Foreskin fibroblast (primary cell): ENCODE measurements at places on chromosomes 13 and 19.

GRCh38 chr19:7865262-7865911 lies 8.8 kb downstream of the PRR36 start:
- DNase-seq = no peak

DNA sequence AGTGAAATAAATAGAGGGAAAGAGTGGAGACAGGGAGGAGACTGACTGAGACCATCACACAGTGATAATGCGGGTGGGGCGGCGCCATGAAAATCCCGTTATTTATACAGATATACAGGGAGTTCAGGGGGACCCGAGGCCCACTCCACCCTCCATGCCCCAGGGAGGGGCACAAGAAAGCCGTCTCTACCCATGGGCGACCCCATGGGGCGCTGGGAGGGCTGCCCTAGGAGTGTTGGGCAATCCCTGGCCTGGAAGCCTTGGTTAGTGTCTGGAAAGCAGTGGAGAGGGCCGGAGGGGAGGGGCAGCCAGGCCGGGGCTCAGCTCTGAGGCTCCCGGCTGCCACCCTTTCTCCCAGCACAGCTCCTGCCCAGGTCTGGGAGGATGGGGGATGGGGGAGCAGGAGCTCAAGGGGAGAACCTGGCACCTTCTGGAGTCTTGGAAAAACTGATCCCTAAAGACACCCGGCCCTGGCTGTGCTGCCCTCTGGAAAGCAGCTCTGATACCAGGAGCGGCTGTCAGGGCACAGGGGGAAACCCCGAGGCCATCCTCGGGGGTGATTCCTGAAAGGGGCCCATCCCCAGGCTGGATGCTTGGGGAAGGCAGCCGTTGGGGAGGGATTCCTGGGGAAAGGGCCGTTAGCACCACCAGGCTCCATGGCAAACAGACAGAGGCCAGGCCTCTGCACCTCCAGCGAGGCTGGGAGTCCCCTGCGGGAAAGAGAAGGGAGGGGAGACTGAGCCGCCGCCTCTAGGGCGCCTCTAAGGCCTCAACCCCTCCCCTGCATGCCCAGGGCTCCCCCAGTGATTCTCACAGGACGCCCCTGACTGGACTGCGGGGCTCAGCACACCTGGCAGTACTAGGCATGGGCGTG lies 3.0 kb upstream of the PRKD2 start:
- no peak for DNase-seq

DNA sequence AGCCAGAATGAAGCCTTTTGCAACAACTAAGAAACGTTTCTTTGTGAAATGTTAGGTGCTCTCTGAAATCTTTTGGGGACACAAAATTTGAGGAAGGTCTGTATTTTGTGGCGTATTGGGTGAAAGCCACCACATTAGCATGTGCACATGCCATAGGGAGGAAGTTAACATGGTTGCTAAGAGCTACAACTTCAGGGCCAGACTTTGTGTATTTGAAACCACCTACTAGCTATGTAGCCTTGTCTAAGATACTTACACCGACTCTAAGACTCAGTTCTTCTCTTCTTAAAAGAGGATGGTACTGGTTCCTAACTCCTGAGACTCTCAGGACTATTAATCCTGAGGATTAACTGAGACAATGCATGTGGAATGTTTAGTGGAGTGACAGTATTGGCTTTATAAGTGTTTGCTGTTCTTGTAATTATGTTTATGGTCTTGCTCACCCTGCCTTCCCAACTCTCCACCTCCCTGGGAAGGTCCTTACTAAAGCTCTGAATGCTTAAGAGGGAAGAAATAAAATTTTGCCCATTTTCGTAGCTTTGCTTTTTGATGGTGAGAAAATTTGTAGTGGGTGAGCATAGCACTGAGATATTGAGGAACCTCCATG lies 15.5 kb downstream of the SERP2 start:
- no peak for DNase-seq

GRCh38 chr13:45695198-45695730 lies 6.9 kb upstream of the CBY2 start:
- no peak for DNase-seq

DNA sequence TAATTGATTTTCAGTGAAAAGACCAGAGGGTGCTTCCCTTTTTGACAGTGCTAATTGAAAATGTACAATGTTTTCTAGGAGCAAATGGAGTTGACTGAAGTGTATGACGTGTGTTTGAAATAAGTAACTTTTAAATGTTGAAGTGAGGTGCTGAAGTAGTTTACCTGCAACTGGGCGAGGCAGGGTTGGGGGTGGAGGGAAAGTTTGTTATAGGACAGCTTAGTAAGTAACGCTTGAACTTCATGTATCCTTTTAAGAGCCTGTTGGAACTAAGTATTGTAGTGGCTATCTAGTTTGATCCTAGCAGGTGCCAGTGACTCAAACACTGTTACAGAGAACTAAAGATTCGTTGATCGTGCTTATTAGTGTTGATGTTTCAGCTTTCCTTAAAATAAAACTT lies 5.9 kb downstream of the SLAIN1 start:
- no peak for DNase-seq

- DNase-seq = peak; percentile 53
Measured at GRCh38 chr19:40691421-40692211, 1.2 kb upstream of the NUMBL start.

GRCh38 chr19:5993648-5994358 lies 15.9 kb upstream of the RANBP3 start:
- peak; percentile 69 for DNase-seq

DNA sequence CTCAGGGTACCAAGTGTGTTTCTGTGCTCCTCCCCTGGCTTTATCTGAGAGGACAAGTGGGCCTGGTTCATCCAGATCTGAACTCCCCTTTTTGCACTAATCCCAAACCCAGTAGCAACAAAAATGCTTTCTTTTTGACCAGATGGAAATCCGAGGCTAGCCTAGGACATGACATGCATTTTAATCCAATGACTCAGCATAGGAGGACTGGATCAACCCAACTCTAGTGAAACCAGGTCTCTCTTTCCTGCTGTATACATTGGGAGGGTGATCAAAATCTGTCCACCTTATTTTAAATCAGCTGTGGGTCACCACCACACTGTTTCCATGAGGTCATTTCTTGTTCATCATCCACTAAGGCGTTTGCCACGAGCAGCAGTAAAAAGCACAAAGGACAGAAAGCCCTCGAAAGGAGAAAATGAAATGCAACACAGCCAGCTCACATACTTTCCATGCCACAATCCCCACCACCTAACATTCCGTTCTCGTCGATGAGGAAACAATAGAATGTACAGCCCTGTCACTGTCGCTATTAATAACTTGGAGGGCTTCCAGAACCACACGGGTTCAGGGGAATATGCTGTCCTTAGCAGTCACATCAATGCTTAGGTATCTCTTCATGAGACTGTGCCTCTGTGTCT lies 543.0 kb downstream of the IRS2 start:
- peak; percentile 91 for DNase-seq

DNA sequence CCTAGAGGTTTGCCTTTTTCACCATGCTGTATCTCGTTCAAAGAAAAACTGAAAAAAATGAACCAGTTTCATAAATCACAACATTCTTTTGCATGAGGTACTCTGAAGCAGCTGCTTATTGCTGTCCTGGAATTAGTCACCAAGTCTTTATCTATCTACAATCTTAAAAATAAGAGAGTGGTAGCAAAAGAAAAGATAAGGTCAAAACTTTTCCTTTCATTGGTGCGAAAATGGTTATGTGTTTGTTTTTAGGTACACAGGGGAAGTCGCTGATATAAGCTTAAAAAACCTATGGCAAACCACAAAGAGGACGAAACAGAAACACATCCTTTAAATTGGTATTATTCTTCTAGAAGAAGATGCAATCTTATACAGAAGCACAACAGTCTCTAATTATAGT lies 20.7 kb downstream of the OBI1 start:
- no peak for DNase-seq

- DNase-seq = peak; percentile 80
Measured at GRCh38 chr19:44988896-44989556, 12.2 kb upstream of the RELB start.

DNA sequence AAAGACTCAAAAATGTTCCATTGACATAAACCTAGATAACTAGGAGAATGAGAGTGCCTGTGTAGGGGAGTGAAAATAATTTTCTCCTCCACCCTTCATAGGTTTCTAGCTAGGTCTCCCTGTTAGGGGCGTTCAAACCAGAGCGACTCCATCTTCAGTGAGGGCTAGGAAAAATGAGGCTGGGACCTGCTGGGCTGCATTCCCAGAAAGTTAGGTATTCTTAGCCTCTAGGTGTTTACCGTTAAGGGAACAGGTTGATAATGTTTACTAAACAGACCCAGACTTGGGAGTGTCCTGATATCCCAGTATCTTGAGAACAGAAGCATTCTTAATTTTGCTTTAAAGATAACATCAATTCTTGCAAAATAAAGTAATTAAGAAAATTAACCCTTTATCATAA lies 20.1 kb downstream of the PABPC3 start:
- DNase-seq = no peak

DNA sequence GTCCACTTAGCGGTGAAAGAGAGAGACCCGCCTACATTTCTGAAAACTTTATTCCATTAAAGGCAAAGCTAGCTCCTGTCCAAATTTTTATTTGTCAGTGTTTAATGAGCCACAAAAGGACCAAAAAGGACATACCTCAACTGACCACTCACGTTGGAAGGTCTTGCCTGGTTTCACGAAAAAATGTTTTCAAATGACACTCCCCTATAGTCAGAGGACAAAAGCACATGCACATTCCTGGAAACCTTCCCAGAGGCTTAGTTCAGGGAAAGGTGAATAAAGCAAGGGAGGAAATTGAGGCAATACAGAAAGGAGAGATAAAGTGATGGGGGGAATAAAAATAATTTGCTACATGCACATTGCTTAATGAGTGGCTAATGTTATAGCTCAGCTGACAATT lies 55.6 kb downstream of the DOCK9 start:
- no peak for DNase-seq

DNA sequence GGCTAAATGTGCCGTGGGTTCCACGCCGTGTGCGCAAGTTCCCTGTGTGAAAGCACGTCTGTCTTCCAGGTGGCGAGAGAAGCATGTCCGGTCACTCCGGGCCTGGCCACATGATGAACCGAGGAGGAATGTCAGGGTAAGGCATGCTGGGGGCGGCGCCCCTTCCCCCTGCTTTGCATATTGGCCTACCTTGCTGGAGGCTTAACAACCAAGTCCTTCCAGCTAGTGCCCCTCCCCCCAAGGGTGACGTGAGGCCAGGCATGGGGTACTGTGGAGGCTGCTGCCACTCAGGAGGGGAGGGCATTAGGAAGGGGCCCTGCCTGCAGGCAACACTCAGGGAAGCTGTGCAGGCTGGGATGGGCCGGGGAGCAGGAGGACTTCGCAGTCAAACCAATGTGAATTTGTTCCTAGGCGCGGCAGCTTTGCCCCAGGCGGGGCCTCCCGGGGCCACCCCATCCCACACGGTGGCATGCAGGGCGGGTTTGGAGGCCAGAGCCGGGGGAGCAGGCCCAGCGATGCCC lies 12.5 kb downstream of the MICOS13 start:
- no peak for DNase-seq

DNA sequence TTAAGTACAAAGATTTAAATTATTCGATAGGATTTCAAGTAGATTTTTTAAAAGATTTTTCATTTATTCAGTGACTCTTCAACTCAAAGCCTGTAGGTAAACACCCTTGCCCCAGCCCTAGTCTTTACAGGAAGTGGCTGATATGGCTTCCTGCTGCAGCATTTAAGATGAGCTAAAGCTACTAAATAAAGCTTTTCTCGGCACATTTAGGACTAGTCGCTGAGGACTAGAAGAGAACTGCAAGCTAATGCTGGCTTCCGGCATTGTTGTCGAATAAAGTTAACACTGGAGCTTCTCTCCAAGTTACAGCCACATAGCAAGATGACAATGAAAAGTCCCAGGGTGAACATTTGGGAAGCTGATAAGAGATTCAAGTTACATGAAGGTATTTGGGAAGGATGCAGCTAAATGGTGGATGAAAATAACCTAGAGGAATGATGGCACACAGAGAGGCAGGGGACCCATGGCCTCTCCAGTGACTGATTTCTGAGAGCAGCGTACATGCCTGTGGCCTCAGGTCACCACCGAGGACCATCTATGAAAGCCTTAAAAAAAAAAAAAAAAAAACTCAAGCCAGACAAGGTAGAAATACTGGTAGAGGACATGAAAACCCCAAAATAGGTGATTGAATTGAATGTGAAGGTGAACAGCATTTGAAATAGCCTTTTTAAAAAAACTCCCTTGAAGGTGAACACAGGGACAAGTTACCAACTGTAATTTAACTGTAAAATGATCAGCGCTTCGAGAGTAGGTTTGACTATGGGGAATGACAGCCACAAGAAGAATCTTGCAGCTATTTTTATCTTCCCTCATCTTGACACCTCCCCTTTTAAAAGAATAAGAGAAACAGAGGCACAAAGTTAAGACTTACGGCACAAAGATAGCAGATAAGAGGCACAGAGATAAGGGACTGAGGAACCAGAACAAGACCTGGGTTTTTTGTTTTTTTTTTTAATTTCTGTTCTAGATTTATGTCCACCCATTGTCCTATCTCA lies 155.4 kb downstream of the DCT start:
- DNase-seq = no peak

GRCh38 chr19:55208880-55209692 lies at the start of gene PTPRH:
Gene PTPRH, minus strand, starts transcription at chr19:55209501. Its CDS starts 68 bp downstream, at chr19:55209433.
- no peak for DNase-seq

GRCh38 chr13:109919715-109920375 lies 133.5 kb upstream of the IRS2 start:
- peak; percentile 21 for DNase-seq

DNA sequence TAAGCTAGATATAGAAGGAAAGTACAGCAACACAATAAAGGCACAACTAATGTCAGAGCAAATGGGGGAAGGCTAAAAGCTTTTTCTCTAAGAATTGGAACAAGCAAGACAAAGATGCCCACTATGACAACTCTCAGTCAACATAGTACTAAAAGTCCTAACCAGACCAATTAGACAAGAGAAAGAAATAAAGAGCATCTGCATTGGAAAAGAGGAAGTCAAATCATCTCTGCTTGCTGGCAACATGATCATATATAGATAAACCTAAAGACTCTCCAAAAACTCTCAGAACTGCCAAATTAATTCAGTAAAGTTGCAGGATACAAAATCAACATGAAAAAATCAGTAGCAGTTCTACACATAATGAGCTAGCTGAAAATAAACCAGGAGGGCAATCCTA lies 542.0 kb downstream of the DIAPH3 start:
- no peak for DNase-seq

DNA sequence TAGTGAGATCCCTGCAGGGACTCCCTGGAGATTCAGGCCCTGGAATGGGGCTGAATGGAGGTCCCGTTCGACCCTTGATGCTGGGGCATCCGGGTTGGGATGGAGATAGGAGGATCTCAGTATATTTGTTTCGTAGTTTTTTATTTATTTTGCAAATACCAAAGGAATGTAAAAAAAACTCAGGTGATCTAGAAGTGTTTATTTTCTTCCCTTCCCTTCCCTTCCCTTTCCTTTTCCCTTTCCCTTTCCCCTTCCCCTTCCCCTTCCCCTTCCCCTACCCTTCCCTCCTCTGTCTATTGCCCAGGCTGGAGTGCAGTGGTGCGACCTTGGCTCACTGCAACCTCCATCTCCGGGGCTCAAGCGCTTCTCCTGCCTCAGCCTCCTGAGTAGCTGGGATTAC lies 4.5 kb downstream of the GTPBP3 start:
- DNase-seq = no peak

GRCh38 chr13:25819856-25820530 lies 231.8 kb downstream of the SHISA2 start:
- DNase-seq = no peak
